ENCODE measurements at places on chromosomes 6 and 20. TPM values are rescaled to one million over a fixed set of nuclear protein-coding genes. Genes with fewer than 3 reads are reported as not detected.

The MTFR2 gene
- total RNA-seq = 0.46 TPM

- no peak for DNase-seq
Measured at GRCh38 chr6:105839266-105839665, 246.9 kb upstream of the PRDM1 start.

GRCh38 chr6:43170417-43170930 is 595 bp upstream of the SRF start:
- peak; percentile 77 for DNase-seq

DNA sequence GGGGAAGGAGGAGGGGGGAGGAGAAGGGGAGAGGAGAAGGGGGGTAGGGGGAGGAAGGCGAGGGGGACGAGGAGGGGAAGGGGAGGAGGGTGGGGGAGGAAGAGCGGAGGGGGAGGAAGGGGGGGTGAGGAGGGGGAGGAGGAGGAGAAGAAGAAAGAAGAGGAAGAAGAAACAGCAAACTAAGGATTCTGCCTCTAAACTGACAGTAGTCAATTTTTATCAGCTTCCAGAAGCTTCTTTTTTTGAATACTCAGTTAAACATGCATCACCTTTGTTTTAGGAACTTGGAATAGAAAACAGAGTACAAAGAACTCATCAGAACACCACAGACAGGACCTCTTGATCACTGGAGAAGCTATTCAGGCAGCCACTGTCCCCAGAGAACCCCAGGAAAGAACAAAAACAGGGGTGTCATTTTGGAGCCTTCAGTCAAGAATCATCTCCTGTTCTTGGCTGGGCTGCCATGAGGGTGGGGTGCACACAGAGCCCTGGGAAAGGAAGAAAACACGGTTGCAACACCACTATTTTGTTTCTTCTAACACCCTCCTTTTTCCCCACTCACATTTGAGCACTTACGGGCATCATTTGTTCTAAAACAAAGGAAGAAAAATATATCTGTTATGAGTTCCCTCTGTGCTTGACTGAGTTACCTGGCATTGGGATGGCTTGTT is 67.4 kb downstream of the TMEM170B start:
- DNase-seq = no peak

GRCh38 chr20:48478806-48479585 is 348.8 kb downstream of the PREX1 start:
- DNase-seq = no peak

DNA sequence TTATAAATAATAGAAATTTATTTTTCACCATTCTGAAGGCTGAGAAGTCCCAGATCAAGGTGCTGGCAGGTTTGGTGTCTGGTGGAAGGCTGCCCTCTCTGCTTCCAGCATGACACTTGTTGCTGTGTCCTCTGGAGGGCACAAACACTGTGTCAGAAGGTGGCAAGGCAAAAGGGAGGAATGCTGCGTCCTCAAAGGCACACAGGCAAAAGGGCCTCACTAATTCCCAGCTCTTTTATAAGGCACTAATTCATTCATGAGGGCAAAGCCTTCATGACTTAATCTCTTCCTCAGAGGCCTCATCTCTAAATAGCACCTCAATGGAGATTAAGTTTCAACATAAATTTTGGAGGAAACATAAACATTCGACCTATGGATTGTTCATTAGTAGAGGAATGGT is 209.5 kb upstream of the SMLR1 start:
- DNase-seq = no peak

- no peak for DNase-seq
Measured at GRCh38 chr20:36991703-36992102, 40.2 kb upstream of the SAMHD1 start.

GRCh38 chr6:163436843-163437242 is 22.3 kb downstream of the QKI start:
- no peak for DNase-seq

GRCh38 chr20:46639587-46639986 is 11.7 kb downstream of the SLC13A3 start:
- DNase-seq = no peak

DNA sequence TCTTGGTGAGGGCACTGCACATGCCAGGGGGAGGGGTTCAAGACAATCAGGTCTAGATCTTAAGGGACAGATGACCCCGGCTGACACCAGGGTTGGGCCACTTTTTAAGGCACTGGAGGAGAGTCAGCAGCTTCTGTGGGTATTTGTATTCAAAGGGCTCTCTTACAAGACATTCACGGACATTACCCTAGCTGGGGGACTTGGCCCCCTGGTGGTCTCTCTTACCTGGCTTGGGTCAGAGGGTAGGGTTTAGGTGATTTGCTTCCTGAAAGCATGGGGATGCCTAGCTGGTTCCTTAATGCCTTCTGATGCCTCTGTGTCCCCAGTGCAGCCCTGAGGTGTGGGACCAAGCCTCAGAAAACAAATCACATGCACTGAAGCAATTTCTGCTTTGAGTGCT is 354.7 kb downstream of the CDC5L start:
- no peak for DNase-seq

The DDRGK1 gene
- 48.0 TPM for total RNA-seq

The RNASET2 gene
- total RNA-seq = 27.1 TPM

- DNase-seq = no peak
Measured at GRCh38 chr6:27986928-27987725, 30.1 kb downstream of the OR2B6 start.

- DNase-seq = no peak
Measured at GRCh38 chr20:50322703-50323131, 132.1 kb downstream of the CEBPB start.

- DNase-seq = no peak
Measured at GRCh38 chr20:52145587-52145986, 46.0 kb downstream of the ZFP64 start.

The XKR7 gene
- total RNA-seq = 0.06 TPM

The HSD17B8 gene
- 41.8 TPM for total RNA-seq

GRCh38 chr6:109442393-109442924 is 1.9 kb downstream of the SMPD2 start:
- no peak for DNase-seq

DNA sequence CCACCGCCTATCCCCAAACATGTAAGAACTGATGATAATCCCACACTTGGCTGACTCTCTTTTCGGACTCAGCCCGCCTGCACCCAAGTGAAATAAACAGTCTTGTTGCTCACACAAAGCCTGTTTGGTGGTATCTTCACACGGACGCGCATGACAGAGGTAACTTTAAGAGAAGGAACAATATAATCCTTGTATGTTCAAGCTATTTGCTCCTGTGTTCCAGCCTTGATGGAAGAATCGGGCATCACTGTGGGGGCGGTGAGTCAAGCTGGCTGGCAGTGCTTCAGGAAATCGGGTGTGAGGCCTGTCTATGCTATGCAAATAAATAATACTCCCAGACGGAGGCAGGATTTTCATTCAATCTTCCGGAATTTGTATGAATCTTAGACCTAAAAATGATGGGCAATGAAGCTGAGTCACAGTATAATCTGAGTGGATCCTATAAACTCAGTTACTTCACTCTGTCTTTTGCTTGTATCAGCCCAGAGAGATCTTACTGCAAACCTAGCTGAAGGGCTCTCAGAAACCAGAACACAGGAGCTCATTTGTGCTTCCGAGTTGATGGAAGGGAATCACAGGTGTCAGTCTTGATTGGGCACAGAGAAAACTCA is 45.2 kb upstream of the NT5E start:
- DNase-seq = no peak

The OR2H1 gene
- total RNA-seq = not detected
